ENCODE measurements at places on chromosomes 11 and 22. TPM values are rescaled to one million over a fixed set of nuclear protein-coding genes. Genes with fewer than 3 reads are reported as not detected.
A peak's percentile ranks its signal among the peaks of the same experiment; 100 is the strongest.

- H3K4me1 ChIP-seq, result peaks cover 3% of the 10 kb centered on the region
- no peaks in the 10 kb centered on the region for H3K36me3 ChIP-seq
- DNase-seq, result peak; percentile 65
- H3K4me3 ChIP-seq, result no peak overlapping the region
These were observed 17.1 kb upstream of the EFCAB6 start for GRCh38 chr22:43828998-43829782.

DNA sequence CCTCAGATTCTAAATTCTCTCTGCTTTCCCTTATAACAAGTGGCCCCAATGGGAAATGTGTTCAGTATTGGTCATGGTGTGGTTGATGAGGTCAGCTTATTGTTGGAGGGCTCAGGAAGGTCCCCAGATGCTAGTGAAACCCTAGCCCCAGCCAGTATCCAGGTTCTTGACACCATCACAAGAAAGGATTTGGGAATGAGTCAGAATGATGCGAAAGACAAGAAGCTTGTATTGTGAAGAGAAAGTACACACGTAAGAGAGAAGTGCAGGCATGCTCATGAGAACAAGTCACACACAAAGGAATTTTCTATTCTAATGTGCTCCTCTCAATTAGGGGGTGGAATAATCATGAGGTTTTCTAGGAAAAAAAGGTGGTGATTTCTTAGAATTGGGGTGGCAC is 34.9 kb upstream of the TRPC6 start:
- H3K4me3 ChIP-seq, result no peak overlapping the region
- no peaks in the 10 kb centered on the region for H3K27me3 ChIP-seq
- H3K27ac ChIP-seq, result no peak overlapping the region
- H3K36me3 ChIP-seq, result no peaks in the 10 kb centered on the region
- DNase-seq, result no peak

DNA sequence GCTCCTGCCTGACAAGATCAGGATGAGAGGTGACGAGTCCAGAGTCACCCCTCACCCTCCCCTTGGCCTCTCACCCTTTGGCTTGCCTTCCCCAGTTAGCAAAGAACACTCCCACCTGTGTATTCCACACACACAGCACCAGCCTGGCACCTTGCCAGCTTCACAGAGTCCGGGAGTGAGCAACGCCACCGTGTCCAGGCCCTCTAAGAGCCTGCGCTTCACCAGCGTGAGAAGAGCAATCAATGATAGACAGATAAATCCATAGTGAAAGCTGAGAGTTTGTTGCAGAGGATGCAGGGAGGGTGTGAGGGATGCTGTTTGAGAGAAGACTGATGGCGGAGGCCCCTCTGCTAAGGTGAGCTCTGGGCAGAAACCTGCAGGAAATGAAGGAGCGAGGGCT is 404.5 kb downstream of the LARGE1 start:
- H3K36me3 ChIP-seq, result no peaks in the 10 kb centered on the region
- no peak overlapping the region for H3K27ac ChIP-seq
- no peaks in the 10 kb centered on the region for H3K27me3 ChIP-seq
- peaks cover 4% of the 10 kb centered on the region for H3K4me1 ChIP-seq
- H3K4me3 ChIP-seq, result no peak overlapping the region

DNA sequence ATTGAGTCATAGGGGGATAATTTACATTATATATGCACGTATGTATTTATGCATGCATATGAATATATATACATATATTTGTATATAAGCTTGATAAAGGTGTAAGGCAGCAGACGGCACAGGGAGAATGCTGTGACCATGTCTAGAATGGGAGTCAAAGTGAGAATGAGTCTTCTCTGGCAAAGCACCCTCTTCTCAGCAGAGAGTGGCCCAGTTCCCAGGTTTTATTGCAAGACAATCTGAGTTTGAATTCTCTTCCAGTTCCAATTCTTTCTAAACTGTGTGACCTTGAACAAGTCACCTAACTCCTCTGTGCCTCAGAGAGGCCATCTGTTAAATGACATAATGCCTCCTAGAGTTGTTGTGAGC is 13.8 kb downstream of the EHF start:
- H3K36me3 ChIP-seq, result no peaks in the 10 kb centered on the region
- DNase-seq, result no peak
- H3K4me1 ChIP-seq, result peaks cover 25% of the 10 kb centered on the region
- H3K27me3 ChIP-seq, result no peaks in the 10 kb centered on the region
- H3K4me3 ChIP-seq, result no peak overlapping the region
- H3K27ac ChIP-seq, result no peak overlapping the region

GRCh38 chr11:128757235-128757711 is 63.4 kb downstream of the FLI1 start:
- H3K27me3 ChIP-seq, result no peaks in the 10 kb centered on the region
- DNase-seq, result peak; percentile 27
- no peak overlapping the region for H3K27ac ChIP-seq
- H3K36me3 ChIP-seq, result peaks cover 26% of the 10 kb centered on the region
- no peak overlapping the region for H3K4me3 ChIP-seq

DNA sequence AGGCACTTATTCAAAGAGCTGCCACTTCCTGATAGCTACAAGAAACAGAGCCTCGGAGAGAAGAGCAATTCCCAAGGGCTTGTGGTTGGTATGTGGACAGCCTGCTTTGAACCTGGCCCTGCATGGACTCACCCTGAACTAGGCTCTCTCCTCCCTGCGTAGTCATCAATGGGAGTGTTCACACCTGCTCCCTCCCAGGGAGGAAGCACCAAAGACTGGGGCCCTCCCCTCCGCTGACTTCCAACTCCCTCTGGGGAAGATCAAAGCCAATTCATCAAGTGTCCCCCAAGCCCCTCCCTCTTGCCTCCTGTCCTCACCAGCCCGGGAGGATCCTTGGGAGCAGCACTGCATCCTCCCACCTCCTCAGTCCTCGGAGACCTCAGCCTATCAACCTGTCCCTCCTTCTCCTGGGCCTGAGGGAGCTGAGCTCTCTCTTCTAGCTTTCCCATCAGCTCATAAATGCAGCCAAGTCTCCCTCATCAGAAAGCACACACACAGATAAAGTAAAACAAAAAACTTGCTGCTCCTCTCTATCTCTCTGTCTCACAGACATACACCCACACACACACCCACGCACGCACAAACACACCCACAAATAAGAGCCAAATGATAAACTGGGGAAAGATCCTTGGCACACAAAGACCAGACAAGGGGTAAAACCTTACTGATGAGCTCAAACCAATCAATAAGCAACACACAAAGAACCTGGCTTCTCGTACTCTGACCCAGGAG is 3.3 kb downstream of the A4GALT start:
- H3K4me1 ChIP-seq, result peaks cover 22% of the 10 kb centered on the region
- H3K27ac ChIP-seq, result peak overlapping the region; percentile 60
- DNase-seq, result no peak
- H3K27me3 ChIP-seq, result no peaks in the 10 kb centered on the region
- peak overlapping the region; percentile 12 for H3K4me3 ChIP-seq

DNA sequence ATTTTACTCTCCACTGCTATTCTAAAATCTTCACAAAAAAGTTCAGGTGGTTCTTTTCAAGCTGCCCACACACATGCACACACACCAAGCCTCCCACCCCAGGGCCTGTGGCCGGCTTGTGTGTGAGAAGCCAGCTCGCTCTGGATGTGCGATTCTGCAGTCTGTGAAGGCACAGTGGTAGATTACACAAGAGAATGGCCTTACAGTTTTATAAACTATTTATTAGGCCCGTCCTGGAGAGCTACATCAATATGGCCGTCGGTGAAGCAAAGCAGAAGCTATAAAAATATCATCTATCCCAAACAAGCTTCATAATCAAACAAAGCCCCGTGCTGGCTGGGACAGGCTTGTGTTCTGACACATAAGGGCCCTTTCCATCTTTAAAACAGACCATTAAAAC is 240.5 kb downstream of the OPCML start:
- H3K4me1 ChIP-seq, result no peaks in the 10 kb centered on the region
- DNase-seq, result no peak
- H3K4me3 ChIP-seq, result no peak overlapping the region

DNA sequence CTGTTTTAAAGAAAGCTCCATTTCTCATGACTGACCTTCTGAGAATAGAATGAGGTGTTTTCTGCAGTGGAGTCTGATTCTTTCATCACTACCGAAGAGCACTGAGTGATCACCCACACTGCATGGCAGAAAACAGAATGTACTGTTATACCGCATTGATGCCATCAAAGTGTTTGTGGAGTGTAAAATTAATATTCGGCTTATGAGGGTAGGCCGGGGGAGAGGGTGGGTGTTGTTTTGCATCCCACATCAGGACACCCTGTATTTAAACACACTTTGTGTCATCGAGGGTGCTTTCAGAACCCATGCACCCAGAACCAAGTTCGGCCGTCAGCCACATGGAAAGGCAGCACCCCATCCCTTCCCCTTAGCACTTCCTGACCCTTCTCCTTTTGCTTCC is 41.3 kb upstream of the ETS1 start:
- H3K4me1 ChIP-seq, result no peaks in the 10 kb centered on the region
- no peak overlapping the region for H3K4me3 ChIP-seq
- DNase-seq, result no peak
- no peak overlapping the region for H3K27ac ChIP-seq
- H3K36me3 ChIP-seq, result no peaks in the 10 kb centered on the region

DNA sequence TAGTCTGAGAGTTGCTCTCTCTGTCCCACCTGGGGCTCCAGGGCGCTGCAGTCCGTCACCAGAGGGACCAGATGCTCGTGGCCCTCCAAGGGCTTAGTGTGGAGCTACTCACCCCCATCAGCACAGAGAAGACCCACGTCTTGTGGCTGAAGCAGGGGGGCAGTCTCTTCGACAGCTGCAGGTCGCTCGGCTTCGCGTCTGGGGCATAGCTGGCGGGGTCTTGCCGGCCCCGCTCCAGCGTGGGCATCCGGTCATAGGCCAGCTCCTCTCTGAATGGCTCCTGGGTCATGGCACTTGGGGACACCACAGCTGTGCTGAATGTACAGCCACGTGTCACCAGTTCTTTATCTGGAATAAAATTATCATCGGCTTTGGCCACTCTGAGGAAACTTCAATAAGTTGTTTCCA is 608 bp downstream of the MLC1 start:
- peaks cover 9% of the 10 kb centered on the region for H3K4me1 ChIP-seq
- no peak for DNase-seq
- no peak overlapping the region for H3K27ac ChIP-seq
- H3K27me3 ChIP-seq, result peaks cover 56% of the 10 kb centered on the region
- no peak overlapping the region for H3K4me3 ChIP-seq

DNA sequence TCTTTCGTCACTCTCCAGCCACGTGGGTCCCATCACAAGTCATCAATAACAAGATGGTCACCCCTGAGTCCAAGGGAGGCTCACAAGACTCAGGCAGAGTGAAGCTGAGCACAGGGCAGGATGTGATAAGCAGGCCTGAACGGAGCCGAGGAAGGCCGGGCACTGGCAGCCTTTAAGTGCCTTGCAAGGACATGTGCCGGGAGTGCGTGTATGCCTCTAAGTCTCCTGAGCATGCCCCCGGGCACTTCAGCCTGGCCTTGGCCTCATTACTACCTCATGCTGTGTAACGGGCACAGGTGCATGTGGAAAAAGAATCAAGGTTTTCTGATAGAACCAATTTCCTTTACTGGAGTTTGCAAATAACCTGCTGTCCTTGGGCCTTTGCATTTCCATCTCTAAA is 55.8 kb downstream of the UBASH3B start:
- H3K27ac ChIP-seq, result no peak overlapping the region
- DNase-seq, result no peak
- no peaks in the 10 kb centered on the region for H3K27me3 ChIP-seq

- H3K4me3 ChIP-seq, result no peak overlapping the region
- DNase-seq, result no peak
- H3K27ac ChIP-seq, result no peak overlapping the region
- peaks cover 28% of the 10 kb centered on the region for H3K4me1 ChIP-seq
These were observed 17.5 kb upstream of the CDC42EP2 start for GRCh38 chr11:65297026-65297672.

The VPREB3 gene
- total RNA-seq, result not detected

The CASP5 gene
- not detected for total RNA-seq

The FAM168A gene
- 28.9 TPM for total RNA-seq

The CSF2RB gene
- 5.7 TPM for total RNA-seq

The PISD gene
- total RNA-seq, result 44.7 TPM
